ENCODE measurements at places on chromosomes 3 and 15.
A peak's percentile ranks its signal among the peaks of the same experiment; 100 is the strongest.

DNA sequence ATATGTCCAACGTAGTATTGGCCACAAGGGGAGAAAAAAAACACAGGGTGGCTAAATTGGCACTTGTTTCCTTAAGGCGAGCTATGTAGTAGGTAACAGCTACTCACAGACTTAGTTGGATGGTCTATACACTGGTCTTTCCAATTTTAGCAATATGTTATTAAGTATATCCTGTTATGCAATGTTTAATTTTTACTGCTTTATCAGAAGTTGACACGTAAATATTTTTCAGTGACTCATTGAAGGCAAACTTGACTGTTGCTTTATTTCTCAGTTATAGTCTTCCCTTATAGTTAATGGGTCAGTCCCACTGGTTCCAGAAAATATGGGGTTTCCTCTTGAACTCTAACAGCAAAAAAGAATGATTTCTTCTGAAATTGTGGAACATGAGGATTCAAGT is 46.5 kb downstream of the ADPGK start:
- no peak for DNase-seq

- no peak for DNase-seq
These were observed 31.8 kb downstream of the GPR176 start for GRCh38 chr15:39888243-39888642.

GRCh38 chr3:167749209-167749608 is 13.7 kb downstream of the SERPINI1 start:
- DNase-seq = no peak

DNA sequence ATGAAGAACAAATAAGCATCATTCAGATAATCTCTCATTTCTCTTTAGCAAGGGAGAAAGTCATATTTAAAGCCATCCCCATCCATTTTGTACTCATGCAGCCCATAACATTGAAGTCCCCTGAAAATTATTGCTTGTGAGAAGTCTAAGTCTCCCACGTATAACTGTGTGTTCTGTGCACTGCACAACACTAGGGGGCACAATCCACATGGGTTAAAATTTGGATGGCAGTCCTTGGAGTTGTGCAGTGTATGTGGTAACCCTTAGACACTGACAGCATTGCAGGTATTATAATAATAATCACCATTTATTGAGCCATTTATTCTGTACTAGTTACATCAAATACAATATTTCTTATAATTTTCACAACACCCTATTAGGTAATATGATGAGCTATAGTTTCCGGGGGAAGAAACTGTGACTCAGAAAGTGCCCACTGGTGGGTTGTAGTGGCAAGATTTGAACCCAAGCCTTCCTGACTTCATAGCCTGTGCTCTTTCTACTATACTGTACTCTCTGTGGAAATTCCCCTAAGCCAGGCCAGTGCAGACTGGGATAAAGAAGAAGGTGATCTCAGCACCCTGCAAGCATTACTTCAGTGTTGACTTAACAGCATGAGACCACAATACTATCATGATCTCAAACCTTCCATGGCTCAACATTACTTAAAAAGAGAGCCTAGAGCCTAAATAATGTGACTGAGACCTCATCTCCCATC is 15.7 kb downstream of the KCNAB1 start:
- peak; percentile 32 for DNase-seq

DNA sequence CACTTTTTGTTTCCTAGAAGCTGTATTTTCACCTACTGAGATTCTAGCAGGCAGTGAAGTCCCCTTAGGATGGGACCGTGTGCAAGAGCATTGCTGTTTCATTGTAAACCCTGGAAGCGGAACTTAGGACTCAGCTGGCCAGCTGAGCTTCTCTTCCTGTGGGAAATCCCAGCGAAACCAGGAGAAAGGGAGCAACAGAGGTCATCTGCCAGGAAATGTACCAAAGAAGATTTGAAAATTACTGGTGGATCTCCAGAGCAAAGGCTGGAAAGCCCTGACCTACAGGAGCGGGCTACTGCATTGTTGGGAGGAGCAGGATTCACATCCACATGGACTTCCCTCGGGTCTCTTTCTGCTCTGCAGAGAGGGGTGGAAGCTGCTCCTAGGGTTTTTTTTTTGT is 7.6 kb upstream of the ADPRH start:
- no peak for DNase-seq

DNA sequence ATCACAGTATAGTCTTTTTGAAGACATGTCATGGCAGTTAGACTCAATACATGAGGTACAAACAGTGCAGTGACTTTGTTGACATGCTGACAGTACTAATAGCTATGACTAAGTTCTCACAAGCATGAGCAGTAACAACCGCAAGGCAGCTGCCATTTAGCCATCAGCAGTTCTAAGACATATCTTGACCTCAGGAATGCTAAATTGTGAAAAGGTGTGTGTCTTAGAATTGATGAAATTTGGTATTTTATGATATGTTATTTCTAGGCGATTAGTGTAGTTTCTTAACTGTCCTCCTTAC is 60.7 kb upstream of the FURIN start:
- no peak for DNase-seq

DNA sequence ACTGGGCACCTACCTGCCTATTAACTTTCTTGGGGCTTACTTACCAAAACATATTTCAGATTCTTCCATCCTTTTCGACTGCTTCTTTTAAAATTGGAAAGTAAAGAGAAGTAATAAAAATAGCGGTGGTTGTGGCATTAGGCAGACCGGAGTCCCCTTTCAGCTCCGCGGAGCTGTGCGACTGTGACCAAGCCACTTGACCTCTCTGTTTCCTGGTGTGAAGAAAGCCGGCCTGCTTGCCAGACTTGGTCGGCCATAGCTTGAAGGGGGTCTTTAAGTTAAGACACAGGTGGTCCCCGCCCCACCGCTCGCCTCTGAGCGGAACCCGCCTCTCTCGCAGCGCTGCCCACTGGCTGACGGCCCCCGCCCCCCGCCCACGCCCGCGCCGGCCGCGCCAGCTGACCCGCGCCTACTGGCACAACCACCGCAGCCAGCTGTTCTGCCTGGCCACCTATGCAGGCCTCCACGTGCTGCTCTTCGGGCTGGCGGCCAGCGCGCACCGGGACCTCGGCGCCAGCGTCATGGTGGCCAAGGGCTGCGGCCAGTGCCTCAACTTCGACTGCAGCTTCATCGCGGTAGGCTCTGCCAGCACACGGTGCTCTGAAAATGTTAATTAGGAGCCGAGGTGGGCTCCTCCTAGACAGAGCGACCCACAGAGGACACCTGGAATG is 18.3 kb downstream of the NOX5 start:
- no peak for DNase-seq

- DNase-seq = no peak
These were observed 49.9 kb downstream of the ALDH1A2 start for GRCh38 chr15:58015565-58015964.

GRCh38 chr15:37767841-37768455 is 166.5 kb upstream of the TMCO5A start:
- no peak for DNase-seq

- DNase-seq = no peak
These were observed 14.0 kb downstream of the GXYLT2 start for GRCh38 chr3:72901840-72902239.

- DNase-seq = no peak
These were observed 491.3 kb downstream of the TAFA4 start for GRCh38 chr3:68441054-68441453.

DNA sequence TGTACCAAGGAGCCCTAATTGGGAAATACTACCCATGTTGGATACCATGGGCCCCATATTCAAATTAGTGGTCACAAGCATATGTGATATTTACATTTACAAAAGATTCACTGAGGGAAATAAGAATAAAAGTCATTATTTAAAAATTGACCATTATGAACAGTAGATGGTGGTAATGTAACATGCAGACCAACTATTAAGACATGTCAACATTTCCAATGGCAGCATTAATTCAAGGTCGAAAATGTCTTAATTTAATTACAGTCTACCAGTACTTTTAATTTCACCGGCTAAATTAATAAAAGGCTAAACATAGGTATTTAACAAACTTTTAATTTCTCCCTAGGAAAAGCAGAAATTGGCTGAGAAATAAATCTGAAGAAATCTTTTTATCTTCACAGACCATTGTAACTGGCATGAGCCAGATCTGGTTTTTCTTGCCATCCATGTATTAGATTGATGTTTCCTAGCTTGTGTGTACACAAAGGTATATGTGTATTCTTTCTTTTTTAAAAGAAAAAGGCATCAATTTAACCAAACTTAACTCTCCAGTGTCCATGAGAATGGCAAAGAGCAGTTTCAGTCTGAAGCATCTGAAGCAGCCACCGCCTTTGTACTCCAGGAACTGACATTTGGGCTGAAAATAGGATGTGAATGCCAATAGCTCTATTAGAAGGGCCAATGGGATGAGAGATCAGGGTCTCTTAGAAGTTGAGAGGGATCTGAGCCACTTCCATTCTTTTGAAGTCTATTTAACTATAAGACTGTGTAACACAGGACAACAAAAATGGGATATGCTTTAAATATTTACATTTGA is 26.6 kb downstream of the NEK11 start:
- DNase-seq = no peak

Data from WTC11 (cell line).